ENCODE measurements at places on chromosomes 13 and 19. TPM values are rescaled to one million over a fixed set of nuclear protein-coding genes. Genes with fewer than 3 reads are reported as not detected.

Gene SYCN
- total RNA-seq: not detected

Gene CYSLTR2
- total RNA-seq: 1.1 TPM

Gene NEK5
- 1.4 TPM for total RNA-seq

Gene DMKN
- 25.9 TPM for total RNA-seq

Data from aorta (tissue), 5 donors.